Activated CD4-positive, alpha-beta T cell treated with anti-CD3 and anti-CD28 coated beads for 4 hours (primary cell): ENCODE measurements at places on chromosomes 11 and 22.

DNA sequence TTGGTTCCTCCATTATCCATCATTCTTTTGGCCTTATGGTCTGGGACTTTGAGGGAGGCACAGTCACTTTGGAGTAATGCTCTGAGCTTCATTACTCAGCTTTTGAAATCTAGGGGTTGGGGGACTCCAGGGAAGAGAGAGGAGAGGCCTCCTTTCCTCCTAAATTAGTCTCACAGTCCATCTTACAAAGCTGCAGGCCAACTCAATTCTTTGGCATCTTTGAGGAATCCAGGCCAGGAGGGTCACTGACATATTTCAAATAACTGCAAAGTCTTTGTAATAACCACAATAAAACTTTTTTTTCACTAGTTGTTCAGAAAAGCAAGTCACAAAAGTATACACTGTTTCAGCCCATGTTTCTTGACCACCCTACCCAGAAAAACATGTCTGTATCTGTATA is 73.3 kb upstream of the FAR1 start:
- no peak for DNase-seq

DNA sequence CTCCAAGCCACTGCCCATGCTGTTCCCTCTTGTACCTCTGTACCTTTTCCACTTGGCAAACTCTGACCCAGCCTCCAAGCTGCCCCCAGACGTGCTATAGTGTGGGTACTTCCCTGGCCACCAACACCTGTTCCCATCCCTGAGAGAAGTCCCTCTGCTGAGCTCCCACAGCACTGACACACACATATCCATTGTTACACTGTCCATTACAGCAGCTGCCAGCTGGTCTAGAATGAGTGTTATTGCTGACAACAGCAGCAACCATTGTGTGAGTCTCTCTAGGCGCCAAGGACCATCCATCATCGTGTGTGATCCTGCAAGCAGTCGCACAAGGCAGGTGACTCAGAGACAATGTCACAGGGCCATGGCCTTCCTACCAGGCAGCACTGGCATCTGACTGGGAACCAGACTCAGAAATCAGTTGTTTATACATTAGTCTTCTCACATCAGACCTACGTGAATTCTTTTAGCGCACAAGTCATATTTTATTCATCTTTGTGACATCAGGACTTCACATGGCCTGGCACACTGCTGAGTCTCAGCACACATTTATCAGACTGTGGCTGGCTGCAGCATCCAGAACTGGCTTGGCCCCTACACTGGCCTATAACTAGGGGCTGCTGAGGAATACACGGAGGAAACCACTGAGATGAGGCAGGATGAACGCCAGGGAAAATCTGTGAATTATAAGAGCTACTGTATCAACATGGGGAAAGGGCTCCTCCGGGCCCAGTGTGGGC is 56.4 kb downstream of the SGSM3 start:
- no peak for DNase-seq

GRCh38 chr22:50339945-50340879 is 2.9 kb upstream of the PPP6R2 start:
- no peak for DNase-seq

GRCh38 chr11:125123947-125124617 is 12.7 kb upstream of the TMEM218 start:
- peak; percentile 8 for DNase-seq

DNA sequence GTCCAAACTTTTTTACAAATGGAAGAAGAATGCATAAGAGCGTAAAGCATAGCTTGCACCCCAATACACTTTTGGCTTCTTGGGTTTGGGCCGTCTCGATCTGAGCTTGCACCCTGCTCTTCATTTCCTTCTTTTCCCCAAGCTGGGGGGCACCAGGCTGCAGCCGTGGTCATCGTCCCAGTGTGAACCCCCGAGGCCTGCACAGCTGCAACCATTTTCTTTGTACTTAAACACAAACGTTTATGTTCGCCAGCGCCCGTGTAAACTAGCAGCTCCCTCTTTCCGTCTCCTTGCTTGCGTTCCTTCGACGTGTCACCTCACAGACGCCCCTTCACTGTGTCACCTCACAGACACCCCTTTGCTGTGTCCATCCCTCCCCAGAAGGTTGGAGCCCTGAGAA is 10.1 kb downstream of the KRTAP5-5 start:
- no peak for DNase-seq

GRCh38 chr11:110311783-110312579 is 15.6 kb upstream of the RDX start:
- no peak for DNase-seq

- DNase-seq: no peak
Observed at GRCh38 chr22:36223504-36223903, 15.8 kb downstream of the APOL2 start.

- no peak for DNase-seq
Observed at GRCh38 chr11:34262531-34263081, 95.2 kb downstream of the ABTB2 start.

DNA sequence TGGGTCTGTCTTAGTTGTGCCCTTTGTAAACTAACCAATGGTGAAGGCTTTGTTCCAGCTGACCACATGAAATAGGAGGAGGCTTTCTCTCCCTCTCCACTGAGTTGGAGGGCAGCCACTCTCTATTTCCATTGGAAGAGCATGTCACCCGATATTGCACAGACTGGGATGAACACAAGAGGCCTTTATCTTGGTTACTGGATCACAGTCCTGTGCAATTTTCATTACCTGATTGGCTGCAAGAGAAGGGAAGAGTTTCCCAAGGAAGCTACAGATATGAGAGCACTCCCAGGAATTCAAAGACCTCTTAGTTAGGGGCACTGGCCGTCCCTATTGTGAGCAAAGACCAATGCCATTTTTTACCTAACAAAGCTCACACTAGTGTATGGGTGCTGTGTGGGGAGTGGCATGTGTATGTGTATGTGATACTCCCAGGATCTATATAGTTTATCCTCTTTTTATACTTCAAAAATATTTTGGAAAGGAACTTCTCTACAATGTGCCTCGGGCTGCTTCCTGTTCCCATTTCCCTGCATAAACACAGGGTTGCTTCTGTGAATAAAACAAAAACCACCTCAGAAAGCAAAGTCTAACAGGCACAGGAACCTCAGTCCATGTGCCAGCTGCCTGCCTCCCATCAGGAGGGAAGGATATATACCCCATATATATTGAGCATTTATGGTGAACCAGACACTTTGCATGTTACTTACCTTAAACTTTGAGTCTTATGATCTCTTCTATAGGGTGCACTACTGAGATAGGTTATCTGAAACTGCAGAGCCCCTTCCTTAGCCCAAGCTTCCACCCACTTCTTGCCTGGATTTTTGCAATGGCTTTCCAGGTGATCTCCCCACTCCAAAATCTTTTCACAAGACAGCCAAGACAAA is 126.5 kb downstream of the RASSF10 start:
- no peak for DNase-seq

DNA sequence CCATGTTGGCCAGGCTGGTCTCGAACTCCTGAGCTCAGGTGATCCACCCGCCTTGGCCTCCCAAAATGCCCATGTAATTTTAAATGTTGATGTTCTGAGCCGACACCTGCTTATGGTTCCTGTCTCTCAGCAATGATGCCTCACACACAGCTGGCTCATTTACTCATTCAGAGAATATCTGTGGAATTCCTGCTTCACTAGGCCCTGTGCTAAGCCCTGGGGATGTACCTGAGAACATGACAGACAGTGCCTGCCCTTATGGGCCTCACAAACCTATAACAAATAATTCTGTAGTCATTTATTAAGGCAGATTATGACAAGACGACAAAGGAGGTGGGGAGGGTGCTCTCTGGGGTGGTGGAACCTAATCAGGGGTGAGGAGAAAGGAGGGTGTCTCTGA is 93.7 kb downstream of the PRR5L start:
- DNase-seq: no peak

DNA sequence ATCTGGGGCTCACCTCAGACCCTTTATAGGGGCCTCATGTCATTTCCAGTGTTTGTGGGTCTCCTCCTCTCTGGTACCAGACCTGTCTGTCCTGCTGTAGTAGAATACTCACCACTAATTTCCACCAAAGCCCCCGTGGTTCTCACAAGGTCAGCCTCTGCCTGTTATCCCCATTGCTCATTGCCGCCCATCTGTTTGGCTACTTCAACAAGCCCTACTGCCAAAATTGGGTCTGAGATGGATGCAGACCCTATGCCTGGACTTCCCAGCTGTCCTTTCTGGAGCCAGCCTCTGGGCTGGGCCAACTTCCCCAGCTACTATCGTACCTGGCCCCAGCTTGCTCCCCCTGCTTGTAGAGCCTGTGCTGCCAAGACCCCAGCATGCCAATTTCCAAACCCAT is 152.1 kb upstream of the ISX start:
- no peak for DNase-seq

DNA sequence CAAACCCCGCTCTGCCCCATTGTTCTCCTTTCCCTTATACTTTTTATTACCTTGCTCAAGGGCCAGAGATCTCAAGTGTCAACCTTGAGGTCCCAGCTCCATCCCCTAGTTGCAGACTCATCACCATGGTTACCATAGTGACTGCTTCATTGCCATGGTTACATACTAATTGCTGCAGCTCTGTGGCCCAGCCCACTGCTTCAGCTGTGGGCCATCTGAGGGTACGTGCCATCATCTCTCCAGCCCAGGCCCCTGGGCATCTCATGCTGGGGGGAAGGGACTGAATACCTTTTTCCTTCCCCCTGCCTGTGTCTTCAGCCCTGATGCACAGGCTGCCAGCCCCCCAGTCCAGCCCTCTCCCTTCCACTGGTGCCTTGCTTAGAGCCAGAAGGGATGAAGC is 22.2 kb downstream of the TREH start:
- no peak for DNase-seq

- no peak for DNase-seq
Observed at GRCh38 chr11:8593455-8593854, 573 bp downstream of the STK33 start.

DNA sequence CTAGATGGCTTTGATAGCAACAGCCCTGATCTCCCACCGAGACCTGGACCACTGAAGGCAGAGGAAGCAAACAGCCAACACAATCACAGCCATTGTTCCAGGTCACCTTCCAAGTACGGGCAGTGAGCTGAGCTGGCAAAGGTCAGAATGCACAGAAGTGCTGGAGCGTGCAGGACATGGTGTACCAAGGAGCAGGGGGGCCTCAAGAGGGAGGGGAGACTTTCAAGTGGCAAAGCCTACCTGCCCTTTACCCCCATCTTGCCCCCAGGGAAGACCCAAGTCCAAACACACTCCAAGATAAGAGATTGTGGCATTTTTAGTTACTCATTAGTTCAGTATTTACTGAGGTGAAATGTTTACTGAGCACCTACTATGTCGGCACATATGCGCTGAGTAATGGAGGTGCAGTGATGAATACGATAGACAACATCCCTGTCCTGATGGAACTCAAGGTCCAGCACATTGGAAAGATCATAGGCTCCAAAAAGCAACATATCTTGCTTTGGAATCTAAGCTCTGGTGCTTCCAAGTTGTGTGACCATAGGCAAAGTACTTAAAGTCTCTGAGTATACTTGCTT is 26.0 kb upstream of the TTC12 start:
- DNase-seq: no peak

- no peak for DNase-seq
Observed at GRCh38 chr11:35558513-35558912, 33.1 kb upstream of the PAMR1 start.

GRCh38 chr11:31981457-31981856 is 109.4 kb upstream of the RCN1 start:
- no peak for DNase-seq

GRCh38 chr22:38453996-38454352 is 1.0 kb downstream of the KCNJ4 start:
- no peak for DNase-seq

- no peak for DNase-seq
Observed at GRCh38 chr11:65584723-65585171, 8.9 kb downstream of the EHBP1L1 start.

DNA sequence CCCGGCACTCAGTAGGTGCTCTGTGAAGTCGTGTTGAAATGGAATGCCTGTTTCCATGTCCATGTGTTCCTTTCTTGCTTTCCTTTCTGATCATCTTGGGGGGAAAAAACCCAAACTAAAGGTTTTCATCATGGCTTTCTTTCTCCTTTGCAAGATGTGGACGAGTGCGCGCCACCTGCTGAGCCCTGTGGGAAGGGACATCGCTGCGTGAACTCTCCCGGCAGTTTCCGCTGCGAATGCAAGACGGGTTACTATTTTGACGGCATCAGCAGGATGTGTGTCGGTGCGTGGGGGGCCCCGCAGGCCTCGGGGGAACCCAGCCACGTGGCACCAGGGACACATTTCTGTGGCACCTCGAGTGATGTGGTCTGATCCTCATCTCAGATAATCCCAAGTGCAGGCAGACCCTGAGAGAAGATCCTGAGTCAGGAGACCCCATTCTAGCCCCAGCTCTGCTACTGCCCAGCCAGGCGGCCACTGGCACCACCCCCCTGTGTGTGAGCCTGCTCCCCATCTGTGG is 39.4 kb downstream of the FBLN1 start:
- no peak for DNase-seq

GRCh38 chr11:122038543-122038942 is 77.5 kb downstream of the BLID start:
- DNase-seq: no peak

- no peak for DNase-seq
Observed at GRCh38 chr11:87466223-87466622, 428.5 kb downstream of the TMEM135 start.

DNA sequence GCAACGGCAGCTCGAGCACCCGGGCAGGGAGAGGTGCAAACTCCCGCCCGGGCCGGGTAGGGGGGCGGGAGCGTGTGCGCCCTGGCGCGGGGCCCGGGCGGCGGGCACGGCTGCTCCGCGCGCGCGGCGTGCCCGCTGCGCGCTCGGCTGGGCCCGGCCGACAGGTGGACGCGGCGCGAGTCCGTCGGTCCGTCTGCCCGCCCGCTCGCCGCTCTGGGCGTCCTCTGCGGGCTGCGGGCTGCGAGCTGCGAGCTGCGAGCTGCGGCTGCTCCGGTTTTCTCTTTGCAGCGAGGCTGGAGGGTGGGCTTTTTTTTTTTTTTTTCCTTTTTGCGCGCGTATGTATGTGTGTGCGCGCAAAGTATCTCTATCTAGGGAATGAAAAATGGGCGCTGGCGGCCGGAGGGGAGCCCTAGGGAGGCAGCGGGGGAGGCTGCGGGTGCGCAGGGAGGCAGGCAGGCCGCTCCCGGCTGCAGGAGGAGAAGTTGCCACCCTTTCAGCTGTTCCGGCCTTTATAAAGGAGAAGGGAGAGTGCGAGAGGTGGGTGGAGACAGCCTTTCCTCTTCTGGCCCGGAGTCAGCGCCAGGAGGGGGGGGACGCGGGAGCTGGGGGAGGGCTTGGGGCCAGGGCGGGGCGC is at the start of gene PDGFB:
Gene PDGFB, minus strand, starts transcription at position 487 of the 634 bp plus-strand sequence. CDS start 1,019 bp downstream, outside the sequence.
- DNase-seq: no peak

- peak; percentile 18 for DNase-seq
Observed at GRCh38 chr11:125626288-125626950, 1.5 kb downstream of the CHEK1 start.

DNA sequence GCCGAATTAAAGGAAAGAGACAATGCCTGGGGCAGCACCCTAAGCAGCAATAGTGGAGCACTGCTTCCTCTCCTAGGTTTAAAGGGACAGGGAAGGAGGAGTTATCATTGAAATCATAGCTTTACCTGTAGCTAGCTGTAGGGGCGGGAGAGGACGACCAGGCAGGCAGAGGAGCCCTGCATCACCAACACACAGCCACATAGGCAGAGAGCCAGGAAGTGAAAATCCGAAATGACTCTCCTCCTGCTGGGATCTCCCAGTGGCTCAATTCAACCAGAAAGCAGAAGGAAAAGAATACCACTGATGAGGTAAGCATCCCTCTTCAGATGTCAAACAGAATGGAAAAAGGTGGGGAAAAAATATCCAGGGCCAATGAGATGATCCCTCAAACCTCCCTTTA is 20.4 kb downstream of the MRGPRX4 start:
- no peak for DNase-seq

- no peak for DNase-seq
Observed at GRCh38 chr11:65132238-65132987, 1.9 kb downstream of the SYVN1 start.
